ENCODE measurements at places on chromosomes 3 and 15.

GRCh38 chr15:34223904-34224596 is 766 bp upstream of the EMC4 start:
- DNase-seq = no peak

DNA sequence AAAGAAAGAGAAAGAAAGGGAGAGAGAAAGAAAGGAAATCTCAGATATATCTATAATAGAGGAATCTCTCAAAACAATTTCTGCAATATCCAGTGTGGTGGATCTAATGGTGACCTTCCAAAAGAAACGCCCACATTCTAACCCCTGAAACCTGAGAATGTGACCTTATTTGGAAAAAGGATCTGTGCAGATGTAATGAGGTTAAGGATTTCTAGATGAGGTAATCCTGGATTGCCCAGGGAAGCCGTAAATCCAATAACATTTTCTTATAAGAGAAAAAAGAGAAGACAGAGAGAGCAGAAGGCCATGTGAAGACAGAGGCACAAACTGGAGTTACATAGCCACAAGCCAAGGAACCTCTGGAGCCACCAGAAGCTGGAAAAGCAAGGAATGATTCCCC is 307.6 kb downstream of the ZBTB20 start:
- no peak for DNase-seq

DNA sequence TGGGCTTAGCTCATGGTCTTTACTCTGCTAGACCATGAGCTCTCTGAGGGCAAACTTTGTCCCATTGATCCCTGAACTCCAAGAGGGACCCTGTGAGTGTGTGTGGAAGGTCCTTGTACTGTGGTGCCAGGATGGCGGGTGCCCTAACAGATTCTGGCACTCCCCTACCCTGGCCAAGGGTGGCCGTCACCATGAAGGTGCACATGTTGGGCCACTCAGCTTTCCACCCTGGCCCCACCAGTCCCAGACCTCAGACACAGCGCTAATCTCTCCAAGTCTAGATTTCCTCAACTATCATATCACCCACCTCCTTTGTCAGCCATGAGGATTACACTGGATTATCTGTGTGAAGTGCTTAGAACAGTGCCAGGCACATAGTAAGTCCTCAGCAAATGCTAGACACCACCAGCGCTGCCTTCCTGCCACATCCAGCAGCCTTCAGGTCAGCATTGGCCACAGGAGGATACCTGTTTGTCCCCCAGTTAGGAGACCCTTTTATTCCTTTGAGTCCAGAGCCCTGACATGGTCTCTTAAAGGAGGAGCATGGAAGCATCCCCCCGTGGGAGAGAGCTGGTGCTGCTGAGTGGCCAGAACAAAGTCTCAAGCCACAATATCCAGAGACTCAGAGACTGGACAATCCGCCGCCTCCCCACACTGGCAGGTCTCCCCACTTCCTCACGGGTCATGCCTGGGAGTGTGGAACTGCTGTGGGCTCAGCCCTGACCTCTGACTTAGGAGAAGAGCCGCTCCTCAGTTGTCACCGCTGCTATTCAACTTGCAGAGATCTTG is 44.5 kb upstream of the SLCO2A1 start:
- DNase-seq = no peak

- DNase-seq = no peak
Observed at GRCh38 chr3:193776626-193777358, 183.8 kb downstream of the OPA1 start.

DNA sequence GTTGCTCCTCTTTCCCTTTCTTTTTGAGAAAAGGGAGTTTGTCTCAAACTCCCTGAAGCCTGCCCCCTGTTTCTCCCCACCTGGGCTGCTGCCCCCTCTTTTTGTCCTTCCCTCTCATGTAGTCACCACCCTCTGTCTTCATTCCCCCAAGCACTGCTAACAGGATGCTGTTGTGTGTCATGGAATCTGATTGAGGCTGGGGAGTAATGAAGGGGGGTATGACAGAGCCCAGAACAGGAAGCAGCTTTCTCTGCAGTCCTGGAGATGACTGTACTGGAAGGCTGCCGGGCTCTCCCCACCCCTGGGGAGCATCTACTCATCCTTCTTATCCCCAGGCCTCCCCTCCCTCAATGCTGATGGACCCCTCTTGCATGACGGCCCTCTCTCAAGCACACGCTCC is 181.6 kb downstream of the ABHD5 start:
- DNase-seq = no peak

- DNase-seq = no peak
Observed at GRCh38 chr3:183680061-183680460, 17.5 kb upstream of the YEATS2 start.

- DNase-seq = no peak
Observed at GRCh38 chr15:27669641-27670040, 429.5 kb downstream of the OCA2 start.

- DNase-seq = no peak
Observed at GRCh38 chr15:22995795-22996194, 15.6 kb upstream of the CYFIP1 start.

DNA sequence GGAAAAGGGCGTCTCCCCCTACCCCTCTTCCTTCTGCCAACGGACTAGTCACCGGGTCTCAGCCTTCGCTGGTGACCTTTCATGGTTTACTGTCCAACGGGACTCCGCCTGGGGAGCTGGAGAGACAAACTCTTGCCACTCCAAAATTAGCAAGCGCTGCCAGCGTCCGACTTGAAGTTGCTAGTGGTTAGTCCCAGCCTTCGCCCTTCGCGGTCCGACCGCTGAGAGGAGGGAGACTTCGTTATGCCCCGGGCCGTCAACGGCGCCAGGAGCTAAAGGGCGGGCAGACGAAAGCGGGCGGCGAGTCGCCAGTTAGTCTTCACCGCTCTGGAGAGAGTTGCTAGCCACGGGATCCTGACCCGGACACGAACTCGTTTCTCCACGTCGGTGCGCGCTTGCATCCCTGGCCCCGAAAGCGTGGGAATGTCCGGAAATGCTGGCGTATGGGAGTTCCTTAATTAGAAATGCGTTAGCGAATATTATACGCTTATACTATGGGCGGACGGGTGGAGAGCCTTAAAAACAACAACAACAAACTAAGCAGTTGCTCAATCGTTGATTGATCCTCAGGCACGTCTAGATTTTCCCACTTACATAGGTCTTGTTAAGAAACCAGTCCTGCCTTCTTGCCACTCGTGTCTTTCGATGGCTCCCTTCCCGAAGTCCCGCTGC is 716 bp downstream of the SMC4 start:
- DNase-seq = no peak

DNA sequence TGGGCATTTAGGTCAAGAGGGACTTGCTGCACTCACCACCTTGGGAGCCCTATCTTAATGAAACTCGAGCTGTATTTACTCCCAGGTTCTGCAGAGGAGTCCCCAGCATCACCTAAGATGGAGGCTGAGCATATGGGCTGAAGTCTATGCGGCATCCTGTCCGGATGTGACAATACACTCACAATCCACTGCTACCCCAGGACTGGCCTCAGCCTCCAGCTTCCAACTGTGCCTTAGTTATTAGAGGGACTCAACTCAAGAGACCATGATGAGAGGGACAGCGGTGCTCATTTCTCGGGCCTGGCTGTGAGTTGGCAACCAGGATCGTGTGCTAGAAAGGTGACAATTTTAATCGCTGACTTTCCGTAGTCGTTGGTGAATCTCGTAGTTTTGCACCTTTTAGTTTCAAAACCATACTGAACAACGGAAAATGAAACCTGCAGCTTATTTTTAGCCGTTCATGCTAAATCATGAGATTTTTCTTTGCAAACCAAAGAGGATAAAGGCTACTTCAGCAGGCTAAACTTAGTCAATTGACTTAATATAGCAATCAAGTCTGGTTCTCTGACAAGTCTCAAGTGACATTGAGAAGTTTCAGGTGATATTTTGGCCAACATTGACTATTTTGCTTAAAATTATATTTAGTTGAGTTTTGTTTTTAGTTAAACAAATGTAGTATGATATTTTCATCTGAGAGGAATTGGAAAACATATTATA is 11.1 kb downstream of the ZBTB38 start:
- DNase-seq = no peak

GRCh38 chr3:132543011-132543739 is 53.9 kb upstream of the ACKR4 start:
- no peak for DNase-seq

GRCh38 chr3:124303305-124303910 is 311.5 kb upstream of the ROPN1 start:
- no peak for DNase-seq

DNA sequence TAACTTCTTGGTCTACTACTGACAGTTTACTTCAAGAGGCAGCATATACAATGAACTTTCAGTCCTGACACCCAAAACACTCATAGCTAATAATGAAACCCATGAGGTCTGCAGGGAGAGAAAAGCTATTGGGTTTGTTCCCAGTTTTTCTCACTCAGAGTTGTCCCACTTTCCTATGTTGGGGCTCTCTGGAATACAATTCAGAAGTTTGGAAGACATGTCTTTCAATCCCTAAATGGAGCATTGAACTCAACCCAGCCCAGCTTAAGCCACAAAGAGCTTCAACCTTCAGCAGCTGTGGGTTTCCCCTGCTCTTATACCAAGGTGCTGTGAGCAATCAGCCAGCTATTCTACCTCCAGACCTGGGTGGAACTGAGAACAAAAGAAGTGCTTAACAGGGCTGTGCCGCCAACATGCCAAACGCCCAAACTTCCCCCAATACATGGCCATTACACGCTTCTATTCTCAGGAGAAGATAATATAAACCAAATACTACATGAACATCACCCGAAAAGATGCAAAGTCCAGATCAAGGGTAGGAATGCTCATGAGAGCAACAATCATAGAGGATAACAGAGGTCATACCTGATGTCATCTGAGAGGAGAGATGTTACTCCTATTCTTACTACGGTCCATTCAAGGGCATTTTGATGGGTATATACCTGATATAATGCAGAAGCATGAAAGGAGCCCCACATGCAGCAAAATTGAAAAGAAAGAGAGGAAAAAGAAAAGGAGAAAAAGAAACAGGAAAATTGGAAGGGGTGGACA is 131.2 kb upstream of the TGFBR2 start:
- DNase-seq = no peak

- DNase-seq = peak; percentile 2
Observed at GRCh38 chr3:14548321-14548729, 8.2 kb upstream of the GRIP2 start.

- no peak for DNase-seq
Observed at GRCh38 chr3:168973897-168974296, 689.6 kb downstream of the MECOM start.

GRCh38 chr3:171649267-171649666 is 161.0 kb downstream of the PLD1 start:
- no peak for DNase-seq

- no peak for DNase-seq
Observed at GRCh38 chr3:31004025-31004678, 109.7 kb upstream of the GADL1 start.

- no peak for DNase-seq
Observed at GRCh38 chr15:82100111-82100929, 54.5 kb upstream of the MEX3B start.

- DNase-seq = no peak
Observed at GRCh38 chr3:180947761-180948390, 35.4 kb downstream of the FXR1 start.

DNA sequence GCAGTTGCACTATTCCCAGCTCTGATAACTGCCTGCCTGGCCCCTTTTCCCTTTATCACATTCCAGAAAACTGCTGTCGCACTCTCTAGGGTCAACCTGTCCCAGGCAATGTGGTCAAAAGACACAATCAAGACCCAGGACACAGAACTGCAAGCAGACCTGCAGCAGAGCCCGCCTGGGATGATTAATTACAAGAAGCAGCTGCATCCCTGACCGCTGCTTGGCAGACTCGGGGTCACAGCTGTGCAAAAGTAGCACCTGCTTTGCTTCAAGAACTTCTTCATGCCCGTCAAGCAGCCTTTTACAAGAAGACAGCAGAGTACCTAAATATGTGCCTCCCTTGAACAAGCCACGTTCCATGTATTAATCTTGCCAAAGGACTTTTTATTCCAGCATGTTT is 120.0 kb upstream of the ST8SIA2 start:
- no peak for DNase-seq

- DNase-seq = no peak
Observed at GRCh38 chr3:138367911-138368310, 19.5 kb downstream of the MRAS start.

- DNase-seq = no peak
Observed at GRCh38 chr3:178749471-178749870, 213.2 kb downstream of the KCNMB2 start.

- no peak for DNase-seq
Observed at GRCh38 chr3:48548126-48548525, 8.5 kb downstream of the PFKFB4 start.

DNA sequence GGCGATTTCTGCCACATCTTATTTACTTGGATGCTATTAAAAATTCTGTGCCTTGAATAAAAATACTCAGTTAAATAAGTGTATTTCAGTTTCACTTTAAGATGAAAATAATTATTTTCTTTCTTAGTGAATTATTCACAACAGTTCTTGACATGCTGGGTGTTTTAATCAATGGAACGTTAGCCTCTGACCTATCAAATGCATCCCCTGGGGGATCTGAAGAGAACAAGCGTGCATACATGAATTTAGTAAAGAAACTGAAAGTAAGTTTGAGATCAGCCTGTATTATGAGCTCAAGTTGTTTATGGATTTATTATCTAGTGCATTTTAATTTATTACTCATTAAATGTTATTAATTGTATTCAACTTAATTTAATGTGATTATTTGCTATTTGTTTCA is 597 bp downstream of the P2RY12 start:
- no peak for DNase-seq

- no peak for DNase-seq
Observed at GRCh38 chr15:65663521-65663920, 41.8 kb downstream of the SLC24A1 start.

DNA sequence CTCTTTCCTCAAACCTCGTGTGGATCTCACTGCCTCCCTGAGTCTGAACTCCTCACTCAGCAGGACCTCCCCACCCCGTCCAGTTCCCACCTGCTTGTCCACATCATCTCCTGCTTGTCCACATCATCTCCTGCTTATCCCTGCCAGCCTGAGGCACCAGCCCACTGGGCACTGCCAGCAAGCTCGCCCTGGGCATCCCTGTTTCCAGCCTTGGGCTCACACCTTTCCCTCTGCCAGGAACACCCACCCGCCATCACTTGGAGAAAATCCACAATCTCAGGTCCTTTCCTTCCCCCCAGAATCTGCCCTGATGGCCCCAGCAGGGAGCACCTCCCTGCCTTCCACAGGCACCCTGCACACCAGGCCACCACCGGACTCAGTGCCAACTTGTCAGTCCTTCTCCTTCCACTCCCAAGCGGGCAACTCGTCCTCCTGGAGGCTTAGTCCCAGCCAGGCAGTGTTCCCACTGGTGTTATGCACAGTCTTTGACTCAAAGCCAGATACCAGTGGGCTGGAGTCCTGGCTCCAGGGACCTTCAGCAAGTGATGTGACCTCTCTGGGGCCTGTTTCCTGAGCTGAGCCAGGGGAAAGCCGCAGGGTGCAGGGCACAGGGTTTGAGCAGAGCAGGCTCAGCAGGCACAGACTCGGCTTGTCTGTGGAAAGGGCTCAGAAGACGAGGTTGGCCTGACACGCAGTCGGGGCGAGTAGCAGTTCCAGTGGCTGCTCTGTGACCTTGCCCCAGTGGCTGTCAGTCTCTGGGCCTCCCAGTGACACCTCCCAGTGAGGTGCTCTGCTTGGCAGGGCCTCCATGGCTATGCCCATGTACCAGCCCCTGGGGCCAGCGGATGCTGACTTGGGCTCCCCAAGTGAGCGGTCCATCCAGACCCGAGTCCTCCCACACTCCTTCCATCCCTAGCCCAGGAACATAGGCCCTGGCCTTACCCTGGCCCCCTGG is 9.5 kb upstream of the MESP2 start:
- no peak for DNase-seq

All from SHP77 treated with DMSO at 0.1 percent for 48 hours (cell line).